ENCODE measurements at places on chromosomes 2 and 18.

GRCh38 chr2:218962859-218963492 is 3.5 kb downstream of the CDK5R2 start:
- DNase-seq, result peak; percentile 27

- DNase-seq, result no peak
These were observed 2.5 kb upstream of the CDH7 start for GRCh38 chr18:65748321-65748720.

DNA sequence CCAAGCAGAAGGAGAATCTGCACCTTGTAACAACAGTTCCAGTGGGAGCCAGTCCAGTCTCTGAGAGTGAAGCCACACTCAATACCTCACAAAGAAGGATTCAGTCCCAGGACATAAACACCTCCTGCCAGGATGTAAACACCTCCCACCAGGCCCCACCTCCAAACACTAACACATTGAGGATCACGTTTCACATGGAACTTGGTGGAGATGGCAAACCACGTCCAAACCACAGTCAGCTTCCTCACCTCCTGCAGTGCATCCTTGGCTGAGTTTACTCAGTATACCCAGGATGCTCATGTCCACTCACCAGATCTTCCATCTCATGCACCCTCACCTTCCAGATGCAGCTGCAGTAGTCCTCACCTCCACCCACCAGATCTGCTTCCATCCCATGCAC is 37.8 kb upstream of the TMEM18 start:
- DNase-seq, result no peak

DNA sequence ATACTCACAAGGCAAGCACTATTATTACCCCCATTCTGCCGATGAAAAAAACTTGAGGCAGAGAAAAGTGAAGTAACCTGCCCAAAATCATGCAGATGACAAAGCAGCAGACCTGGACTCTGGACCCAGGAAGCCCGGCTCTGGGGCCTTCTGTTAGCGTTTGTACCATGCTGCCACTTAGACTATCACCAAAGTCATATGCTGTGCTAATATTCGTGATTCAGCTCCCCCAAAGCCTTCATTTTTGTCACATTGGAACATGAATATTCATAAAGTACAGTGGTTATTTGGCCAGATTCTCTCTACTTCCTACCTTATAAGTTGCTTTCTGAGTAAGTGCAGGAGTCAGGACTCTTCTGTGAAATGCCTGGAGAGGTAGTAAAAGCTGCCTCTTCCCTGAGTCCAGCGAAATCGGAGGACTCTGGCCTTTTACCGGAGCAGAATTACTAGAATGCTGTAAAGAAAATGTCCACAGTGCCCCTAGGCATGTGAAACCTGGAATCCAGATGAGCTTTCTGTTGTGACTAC is 86.7 kb downstream of the FTCDNL1 start:
- DNase-seq, result no peak

DNA sequence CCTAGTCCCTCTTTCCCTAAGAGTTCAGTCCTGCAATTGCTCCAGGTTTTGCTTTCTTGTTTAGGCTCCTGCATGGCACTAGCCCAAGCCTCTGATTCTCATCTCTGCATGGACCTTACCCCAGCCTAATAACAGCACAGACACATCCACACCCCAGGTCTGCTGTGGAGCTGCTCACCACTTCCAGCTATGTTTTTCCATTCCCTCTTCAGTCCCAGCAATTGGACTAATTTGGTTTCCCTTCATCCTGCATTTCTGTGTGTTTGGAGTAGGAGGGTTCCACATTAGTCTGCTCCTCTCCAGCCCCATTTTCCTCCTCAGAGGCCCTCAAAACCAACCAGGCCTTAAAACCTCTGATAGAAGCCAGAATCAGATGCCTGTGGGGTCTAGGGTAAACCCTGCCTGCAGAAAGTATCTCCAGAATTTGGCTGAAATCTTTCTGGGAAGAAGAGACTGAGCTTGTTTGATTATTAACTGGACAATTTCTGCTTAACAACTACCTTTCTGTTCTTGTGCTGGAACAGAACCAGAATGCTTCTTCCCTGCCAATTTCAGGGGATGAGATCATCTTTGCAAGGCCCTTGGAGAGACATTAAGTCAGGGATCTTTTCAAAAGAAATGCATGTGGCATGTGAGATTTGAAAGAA is 95.9 kb downstream of the GFPT1 start:
- DNase-seq, result no peak

DNA sequence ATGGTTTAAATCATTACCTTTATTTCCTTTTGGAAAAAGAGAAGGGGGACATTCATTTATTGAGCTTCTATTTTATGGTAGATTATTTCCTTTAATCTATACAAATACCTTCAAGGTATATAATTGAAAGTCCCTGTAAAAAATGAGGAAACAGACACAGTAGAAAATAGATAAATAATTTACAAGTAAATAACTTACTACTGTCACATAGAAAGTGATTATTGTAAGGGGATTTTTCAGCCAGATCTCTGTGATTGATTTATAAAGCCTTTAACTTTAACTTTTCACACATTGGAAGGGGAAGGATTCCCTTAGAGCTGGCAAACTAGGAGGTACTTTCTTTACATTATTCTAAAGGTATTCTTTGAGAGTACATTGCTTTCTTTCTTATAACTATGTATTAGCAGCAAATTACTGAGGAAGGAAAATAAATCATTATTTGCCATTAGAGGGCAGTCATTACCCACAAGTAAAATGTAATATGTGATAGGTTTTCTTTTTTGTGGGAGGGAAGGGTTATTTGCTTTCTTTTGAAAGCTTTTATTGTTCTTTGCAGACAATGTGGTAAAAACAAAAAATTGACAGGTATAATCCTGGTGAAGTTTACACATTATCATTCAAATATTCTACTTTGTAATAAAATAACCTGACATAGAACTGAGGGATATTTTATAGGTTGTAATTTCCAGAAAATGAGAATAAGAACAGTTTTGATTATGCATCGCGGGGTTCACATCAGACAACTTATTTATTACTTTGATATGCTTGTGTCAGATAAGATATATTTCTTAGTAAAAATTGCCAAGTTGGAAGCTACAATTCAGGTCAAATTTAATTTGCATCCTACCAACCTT is 24.8 kb upstream of the RPE start:
- no peak for DNase-seq

- DNase-seq, result no peak
These were observed 1304.3 kb upstream of the DDX18 start for GRCh38 chr2:116510117-116510671.
